ENCODE measurements at places on chromosomes 1 and 21.

GRCh38 chr21:44423312-44423821 is 31.9 kb upstream of the LRRC3 start:
- H3K4me1 ChIP-seq: no peaks in the 10 kb centered on the region
- H3K4me3 ChIP-seq: no peak overlapping the region
- H3K27me3 ChIP-seq: no peaks in the 10 kb centered on the region
- no peak overlapping the region for H3K27ac ChIP-seq

DNA sequence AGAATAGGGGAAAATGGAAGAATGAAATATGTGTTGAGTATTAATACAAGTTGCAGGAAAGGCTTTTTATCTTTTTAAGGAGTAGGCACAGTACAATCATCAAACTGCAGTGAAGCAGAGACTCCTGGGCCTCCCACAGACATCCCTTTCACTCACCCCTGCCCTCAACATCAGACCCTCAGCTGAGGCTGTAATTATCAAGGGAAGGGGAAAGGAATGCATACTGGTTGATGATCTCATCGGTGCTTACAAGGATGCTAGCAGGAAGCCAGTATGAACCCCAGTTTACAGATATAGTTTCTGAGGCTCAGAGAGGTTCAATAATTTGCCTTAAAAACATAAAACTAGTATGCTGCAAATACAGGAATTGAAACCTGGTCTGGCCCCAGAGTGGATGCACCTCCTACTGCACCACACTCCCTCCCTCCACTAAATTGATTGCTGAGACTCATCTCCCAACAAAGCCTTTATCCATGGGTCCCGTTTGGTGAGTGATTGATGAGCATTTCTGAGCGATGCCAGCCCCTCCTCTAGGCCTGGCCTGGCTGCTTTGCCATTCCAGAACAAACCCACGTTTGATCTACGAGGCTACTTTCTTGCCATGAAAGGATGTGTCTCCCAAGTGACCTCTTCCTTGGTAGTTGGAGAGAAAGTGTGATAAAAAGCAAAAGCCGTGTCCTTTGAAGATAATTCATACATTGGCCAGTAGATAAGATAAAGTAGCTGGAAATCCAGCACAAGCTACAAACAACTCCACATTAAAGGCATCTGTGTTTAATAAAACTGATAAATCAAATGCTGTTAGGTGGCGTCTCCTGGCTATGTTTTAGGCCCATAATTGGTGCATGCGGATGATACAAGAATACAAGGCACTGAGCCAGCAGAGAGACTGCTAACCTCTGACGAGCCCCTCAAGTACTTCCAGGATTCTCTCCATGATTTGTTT is 233.9 kb upstream of the CAMK1G start:
- H3K4me1 ChIP-seq: peaks cover 3% of the 10 kb centered on the region
- H3K27ac ChIP-seq: no peak overlapping the region
- no peaks in the 10 kb centered on the region for H3K36me3 ChIP-seq
- H3K27me3 ChIP-seq: no peaks in the 10 kb centered on the region
- no peak overlapping the region for H3K4me3 ChIP-seq

DNA sequence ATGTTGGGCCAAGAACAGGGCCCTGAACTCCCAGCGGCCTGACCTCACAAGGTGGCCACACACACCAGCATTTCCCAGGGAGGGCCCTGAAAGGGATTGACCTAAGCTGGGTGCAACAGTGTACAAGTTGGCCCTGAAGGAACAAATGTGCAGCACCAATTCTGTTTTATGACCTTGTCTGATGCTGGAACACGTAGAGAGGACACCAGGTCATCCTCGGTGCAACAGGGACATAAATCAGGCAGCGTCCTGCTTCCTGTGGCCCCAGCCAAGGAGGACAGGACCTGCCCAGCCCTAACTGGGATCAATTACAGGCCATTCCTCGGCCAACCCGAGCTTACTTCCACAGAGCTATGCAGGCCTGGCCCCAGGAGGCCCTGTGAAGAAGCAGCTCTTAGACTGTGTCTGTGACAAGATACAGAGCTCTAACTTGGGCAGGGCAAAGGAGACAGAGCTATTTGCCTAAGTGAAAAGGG is 12.8 kb upstream of the PHC2 start:
- peak overlapping the region; percentile 45 for H3K27ac ChIP-seq
- no peaks in the 10 kb centered on the region for H3K36me3 ChIP-seq
- no peaks in the 10 kb centered on the region for H3K27me3 ChIP-seq
- DNase-seq: no peak

DNA sequence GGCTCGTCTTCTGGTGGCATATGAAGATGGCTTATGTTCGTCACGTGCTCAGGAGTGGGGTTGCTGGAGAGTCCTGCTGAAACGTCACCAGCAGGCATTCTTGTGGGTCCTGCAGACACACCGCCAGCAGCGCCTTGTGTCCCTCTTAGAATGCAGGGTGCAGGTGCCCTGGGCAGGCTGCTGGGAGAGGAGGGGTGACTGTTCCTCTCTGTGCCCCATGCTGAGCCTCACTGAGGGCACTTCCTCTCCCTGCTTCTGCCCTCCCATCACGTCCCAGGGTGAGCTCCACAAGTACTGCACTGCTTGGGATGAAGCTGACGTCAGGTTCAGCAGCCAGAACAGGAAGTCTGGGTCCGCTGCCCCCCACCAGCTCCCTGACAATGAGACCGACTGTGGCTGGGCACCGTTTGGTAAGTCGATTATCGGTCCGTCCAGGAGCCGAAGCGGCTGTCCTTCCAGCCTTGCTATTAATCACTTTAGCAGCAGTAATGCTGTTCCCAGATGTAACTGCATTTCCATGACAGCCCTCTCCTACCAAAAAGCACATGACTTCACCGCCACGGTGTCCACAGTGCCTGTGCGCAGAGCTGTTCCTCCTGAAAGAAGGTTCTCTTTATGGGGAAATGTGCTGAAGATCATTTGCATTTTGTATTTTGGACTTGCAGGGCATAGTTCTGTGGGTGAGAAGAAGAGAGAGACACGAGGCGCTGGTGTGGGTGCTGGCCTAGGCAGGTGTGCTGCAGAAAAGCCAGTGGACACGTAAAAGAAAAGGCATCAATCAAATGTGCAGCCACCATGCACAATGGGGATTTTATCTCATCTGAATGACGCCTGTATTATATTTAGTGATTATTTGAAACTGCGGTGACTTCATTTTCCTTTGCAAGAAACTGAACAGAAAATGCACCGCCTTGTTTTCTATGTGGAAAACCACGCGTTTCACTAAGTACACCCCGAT is 21.0 kb downstream of the SLC37A1 start:
- DNase-seq: no peak
- no peak overlapping the region for H3K27ac ChIP-seq
- no peaks in the 10 kb centered on the region for H3K4me1 ChIP-seq
- H3K4me3 ChIP-seq: no peak overlapping the region

GRCh38 chr1:25676488-25676887 is 59.9 kb downstream of the MAN1C1 start:
- H3K4me3 ChIP-seq: no peak overlapping the region
- no peaks in the 10 kb centered on the region for H3K27me3 ChIP-seq
- DNase-seq: no peak
- H3K4me1 ChIP-seq: no peaks in the 10 kb centered on the region
- H3K36me3 ChIP-seq: no peaks in the 10 kb centered on the region
- no peak overlapping the region for H3K27ac ChIP-seq

DNA sequence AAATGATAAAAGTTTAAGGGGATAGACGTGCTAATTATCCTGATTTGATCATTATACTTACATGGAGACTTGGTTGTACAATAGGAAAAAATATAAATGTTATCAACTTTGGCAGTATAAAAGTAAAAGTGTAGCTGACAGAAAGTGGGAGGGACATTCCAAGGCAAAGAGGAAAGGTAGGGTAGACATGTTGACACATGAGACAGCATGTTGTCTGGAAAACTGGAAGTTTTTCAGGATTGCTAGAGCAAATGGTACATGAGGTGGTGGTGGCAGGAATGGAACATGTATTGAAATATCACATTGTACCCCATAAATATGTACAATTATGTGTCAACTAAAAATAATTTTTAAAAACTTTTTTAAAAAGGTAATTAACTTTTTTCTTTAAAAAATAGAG is 13.2 kb downstream of the DIPK1A start:
- no peak overlapping the region for H3K27ac ChIP-seq
- no peak overlapping the region for H3K4me3 ChIP-seq
- no peak for DNase-seq
- H3K27me3 ChIP-seq: no peaks in the 10 kb centered on the region

GRCh38 chr1:103514920-103515503 is 10.5 kb upstream of the RNPC3 start:
- no peak overlapping the region for H3K4me3 ChIP-seq
- peak overlapping the region; percentile 89 for H3K27ac ChIP-seq
- H3K27me3 ChIP-seq: no peaks in the 10 kb centered on the region
- no peaks in the 10 kb centered on the region for H3K36me3 ChIP-seq
- peaks cover 27% of the 10 kb centered on the region for H3K4me1 ChIP-seq

DNA sequence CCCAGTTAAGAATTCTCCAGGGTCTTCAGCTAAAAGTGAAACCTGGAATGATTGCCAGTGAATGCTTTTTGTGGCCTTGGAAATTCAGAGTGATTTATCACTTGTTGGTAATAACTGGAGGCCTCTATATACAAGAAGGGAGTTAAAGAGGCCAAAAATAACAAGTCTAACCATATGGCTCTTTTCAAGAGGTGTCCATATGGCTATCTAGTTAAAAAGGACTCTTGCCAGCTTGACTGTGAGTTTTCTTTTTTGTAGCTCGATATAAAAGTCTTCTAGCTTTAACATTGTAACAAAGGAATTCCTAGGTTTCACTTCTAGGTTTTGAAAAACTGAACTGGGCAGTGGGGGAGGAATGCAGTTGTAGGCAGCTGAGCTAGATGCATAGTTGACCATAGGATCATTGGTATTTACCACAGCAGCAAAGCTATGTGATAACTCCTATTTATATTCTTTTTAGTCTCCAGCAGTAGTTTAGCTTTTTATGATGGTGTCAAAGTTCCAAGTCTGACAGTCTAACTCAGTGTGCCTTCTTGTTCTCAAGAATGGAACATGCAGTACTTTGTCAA is 44.4 kb downstream of the CACHD1 start:
- no peak overlapping the region for H3K4me3 ChIP-seq
- no peaks in the 10 kb centered on the region for H3K4me1 ChIP-seq
- no peaks in the 10 kb centered on the region for H3K36me3 ChIP-seq

DNA sequence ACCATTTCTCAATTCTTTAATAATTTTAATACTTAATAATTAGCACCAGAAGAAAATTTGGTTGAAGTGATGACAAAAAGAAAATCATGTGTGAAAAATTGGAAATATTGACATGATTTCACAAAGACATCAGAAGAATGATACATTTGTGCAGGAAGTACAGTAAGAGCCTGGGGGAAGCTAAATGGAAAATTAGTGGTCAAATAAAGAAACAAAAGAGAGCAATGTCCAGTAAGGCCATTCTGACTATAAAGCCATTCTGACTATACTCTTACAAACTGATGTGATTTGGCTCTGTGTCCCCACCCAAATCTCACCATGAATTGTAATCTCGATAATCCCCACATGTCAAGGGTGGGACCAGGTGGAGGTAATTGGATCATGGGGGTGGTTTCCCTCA is 48.6 kb upstream of the KCNE1 start:
- H3K4me3 ChIP-seq: no peak overlapping the region
- no peak overlapping the region for H3K27ac ChIP-seq
- no peak for DNase-seq
- H3K4me1 ChIP-seq: peaks cover 12% of the 10 kb centered on the region
- H3K27me3 ChIP-seq: no peaks in the 10 kb centered on the region
- no peaks in the 10 kb centered on the region for H3K36me3 ChIP-seq

- H3K4me1 ChIP-seq: peaks cover 30% of the 10 kb centered on the region
- DNase-seq: no peak
- peak overlapping the region; percentile 93 for H3K27ac ChIP-seq
These were observed 33.6 kb downstream of the WNT2B start for GRCh38 chr1:112542206-112542973.

DNA sequence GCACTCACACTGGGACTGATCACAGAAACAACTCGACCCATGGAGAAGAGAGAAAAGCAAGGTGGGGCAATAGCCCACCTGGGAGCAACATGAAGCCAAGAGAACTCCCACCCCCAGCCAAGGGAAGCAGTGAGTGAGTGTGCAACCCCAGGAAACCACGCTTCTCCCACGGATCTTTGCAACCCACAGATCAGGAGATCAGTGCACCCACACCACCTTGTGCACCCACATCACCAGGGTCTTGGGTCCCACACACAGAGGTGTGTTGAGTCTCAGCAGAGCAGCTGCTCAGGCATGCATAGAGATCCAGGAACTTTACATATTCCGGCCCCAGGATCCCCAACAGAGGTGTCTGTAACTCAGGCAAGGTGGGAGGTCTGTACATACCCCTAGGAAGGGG is 17.2 kb upstream of the PRDX6 start:
- H3K27ac ChIP-seq: no peak overlapping the region
- no peaks in the 10 kb centered on the region for H3K4me1 ChIP-seq
- no peak for DNase-seq

DNA sequence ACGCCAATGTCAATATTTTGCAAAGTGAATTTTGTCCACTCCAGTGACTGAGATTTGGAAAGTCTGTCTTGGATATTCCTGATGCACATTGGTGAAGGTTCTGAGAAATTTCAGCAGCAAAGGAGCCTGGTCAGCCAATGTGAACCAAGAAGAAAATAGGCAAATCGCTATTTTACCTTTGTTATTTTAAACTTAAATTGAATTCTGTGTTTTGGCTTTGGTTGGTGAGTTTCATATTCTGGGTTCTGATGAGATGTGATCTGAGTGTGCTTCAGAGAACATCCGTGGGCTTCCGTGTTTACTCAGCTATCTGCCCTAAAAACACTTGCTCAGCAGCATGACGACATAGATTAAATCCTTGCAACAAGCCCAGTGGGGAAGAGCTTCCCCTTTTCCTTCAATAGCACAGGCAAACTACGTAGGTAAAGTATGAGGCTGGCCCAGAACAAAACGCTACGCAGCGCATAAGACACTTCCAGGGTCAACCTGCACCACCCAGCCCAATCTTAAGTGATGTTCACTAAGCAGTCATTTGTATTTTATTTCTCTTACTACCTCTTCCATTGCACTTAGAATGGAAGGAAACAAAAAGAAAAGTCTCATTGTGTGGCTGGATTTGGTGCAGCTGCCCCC is 176.4 kb upstream of the KAZN start:
- H3K4me3 ChIP-seq: no peak overlapping the region
- no peak overlapping the region for H3K27ac ChIP-seq
- no peak for DNase-seq
- no peaks in the 10 kb centered on the region for H3K36me3 ChIP-seq
- no peaks in the 10 kb centered on the region for H3K4me1 ChIP-seq

- peaks cover 7% of the 10 kb centered on the region for H3K4me1 ChIP-seq
- H3K4me3 ChIP-seq: no peak overlapping the region
- peak; percentile 68 for DNase-seq
- H3K36me3 ChIP-seq: no peaks in the 10 kb centered on the region
- H3K27me3 ChIP-seq: no peaks in the 10 kb centered on the region
These were observed 100.2 kb downstream of the SIPA1L2 start for GRCh38 chr1:232529747-232530146.

- H3K27ac ChIP-seq: no peak overlapping the region
- H3K4me1 ChIP-seq: peaks cover 12% of the 10 kb centered on the region
- no peaks in the 10 kb centered on the region for H3K27me3 ChIP-seq
- no peak for DNase-seq
- H3K4me3 ChIP-seq: no peak overlapping the region
These were observed 7.6 kb upstream of the CTTNBP2NL start for GRCh38 chr1:112388436-112388835.

- peaks cover 32% of the 10 kb centered on the region for H3K4me1 ChIP-seq
- no peaks in the 10 kb centered on the region for H3K27me3 ChIP-seq
- no peak overlapping the region for H3K27ac ChIP-seq
- no peak for DNase-seq
These were observed 73.5 kb upstream of the KAZN start for GRCh38 chr1:14524826-14525636.
